ENCODE measurements at places on chromosomes 7 and 10.

GRCh38 chr7:91940171-91940570, 491 bp upstream of the AKAP9 start:
- peak; percentile 16 for DNase-seq

GRCh38 chr7:110119883-110120581, 970.9 kb upstream of the LRRN3 start:
- DNase-seq, result no peak

DNA sequence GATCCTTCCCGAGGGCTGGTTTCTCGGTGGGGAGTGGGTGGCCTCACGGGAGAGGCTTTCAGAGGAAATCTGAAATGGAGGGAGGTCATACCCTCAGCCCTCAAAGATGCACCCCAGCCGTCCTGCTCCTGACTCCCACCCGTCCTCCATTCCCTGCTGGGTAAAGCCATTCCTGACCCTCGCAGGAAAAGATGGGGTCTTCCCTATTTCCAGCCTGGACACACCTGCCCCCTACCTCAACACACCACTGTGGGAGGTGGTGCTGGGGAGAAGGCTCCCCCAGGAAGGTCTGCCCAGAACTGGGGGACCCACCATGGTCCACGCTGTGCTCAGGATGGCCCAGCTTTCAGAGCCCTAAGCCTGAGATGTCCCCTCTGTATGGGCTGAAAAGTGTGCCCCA, 86.9 kb downstream of the CHST15 start:
- no peak for DNase-seq

- no peak for DNase-seq
Measured at GRCh38 chr10:45660876-45661411, 11.6 kb downstream of the ZFAND4 start.

- DNase-seq, result no peak
Measured at GRCh38 chr10:74775099-74775498, 51.3 kb upstream of the KAT6B start.

DNA sequence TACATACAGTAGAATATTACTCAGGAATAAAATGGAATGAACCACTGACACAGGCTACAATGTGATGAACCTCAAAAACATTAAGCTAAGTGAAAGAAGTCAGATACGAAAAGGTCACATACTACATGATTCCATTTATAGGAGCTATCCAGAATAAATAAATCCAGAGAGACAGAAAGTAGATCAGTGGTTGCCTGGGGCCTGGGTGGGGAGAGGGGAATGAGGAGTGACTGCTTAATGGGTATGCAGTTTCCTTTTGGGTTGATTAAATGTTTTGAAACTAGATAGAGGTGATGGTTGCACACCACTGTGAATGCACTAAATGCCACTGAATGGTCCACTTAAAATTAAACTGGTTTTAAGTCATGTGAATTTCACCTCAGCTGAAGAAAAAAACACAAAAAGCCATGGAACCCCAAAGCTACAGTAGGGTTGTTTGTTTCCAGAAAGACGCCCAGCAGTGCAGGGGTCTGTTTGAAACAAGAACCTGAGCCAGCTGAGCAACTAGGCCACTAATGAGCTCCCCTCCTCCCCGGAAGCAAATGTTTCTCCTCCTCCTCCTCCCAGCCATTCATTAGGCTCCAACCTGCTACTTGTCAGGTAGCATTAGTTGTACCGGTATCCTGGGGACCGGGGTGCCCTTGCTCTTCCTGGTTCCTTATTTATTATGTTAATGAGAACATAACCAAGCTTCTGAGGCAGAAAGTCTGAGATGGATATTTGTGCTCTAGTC, 168.4 kb downstream of the EVX1 start:
- DNase-seq, result no peak

DNA sequence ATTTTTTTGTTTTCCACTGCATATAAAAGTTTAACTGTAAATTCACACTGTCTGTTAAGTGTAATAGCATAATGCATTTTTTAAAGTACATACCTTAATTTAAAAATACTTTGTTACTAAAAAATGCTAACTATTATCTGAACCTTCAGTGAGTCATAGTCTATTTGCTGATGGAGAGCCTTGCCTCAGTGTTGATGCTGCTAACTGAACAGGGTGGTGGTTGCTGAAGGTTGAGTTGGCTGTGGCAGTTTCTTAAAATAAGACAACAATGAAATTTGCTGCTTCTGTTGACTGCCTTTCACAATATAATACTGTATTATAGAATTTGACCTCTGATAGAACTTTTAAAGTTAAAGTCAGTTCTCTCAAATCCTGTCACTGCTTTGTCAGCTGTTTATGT, 72.3 kb upstream of the GATAD1 start:
- DNase-seq, result no peak

DNA sequence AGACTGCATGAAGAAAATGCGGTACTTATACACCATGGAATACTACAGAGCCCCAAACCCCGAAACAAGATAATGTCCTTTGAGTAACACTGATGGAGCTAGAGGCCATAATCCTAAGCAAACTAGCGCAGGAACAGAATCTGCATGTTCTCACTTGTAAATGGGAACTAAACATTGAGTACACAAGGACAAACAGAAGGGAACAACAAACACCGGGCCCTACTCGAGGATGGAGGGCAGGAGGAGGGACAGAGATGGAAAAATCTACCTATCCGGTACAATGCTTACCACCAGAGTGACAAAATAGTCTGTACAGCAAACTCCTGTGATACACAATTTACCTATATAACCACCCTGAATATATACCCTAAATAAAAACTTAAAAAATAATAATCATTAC, 507.9 kb downstream of the IPMK start:
- no peak for DNase-seq

GRCh38 chr7:91276909-91277308, 12.7 kb downstream of the FZD1 start:
- no peak for DNase-seq

- DNase-seq, result no peak
Measured at GRCh38 chr10:68158031-68158430, 48.7 kb downstream of the MYPN start.

- no peak for DNase-seq
Measured at GRCh38 chr7:157495594-157495993, 158.8 kb downstream of the DNAJB6 start.

DNA sequence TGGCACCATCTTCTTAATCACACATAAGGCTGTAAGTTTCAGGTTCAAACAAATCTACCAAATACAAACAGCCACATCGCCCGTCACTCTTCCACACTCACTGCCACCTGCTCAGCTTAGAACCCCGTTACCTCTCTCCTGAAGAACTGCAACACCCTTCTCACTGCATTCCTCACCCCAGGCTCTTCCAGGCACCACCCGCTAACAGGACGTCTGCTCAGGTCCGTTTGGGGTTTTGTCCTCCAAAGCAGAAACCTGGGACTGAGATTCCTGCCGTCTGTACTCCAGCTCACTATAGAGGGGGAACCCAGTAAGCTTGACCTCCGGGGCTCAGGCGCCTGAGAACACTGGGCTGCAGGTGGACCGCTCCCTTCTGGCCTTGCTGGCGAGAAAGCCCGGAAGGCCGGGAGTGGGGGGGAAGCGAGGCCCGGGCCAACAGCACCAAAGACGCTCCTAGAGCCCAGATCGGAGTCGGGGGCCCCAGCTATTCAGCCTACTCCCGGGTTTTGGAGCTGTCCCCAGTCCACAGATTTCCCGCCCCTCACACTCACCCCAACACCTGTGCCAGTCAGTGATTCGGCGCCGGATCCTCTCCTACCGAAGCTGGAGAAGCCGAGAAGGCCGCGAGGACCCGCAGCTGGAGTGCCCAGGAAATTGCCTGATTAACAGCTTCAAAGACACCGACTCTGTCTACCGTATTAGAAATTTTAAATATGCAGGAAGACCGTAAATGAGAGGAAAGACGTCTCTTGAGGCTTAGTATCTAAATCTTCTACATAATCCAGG, at the start of gene AP3M1:
AP3M1 (minus strand) TSS at position 625 of the 786 bp plus-strand sequence. CDS start 12,449 bp downstream, outside the sequence.
- DNase-seq, result no peak

GRCh38 chr10:44975431-44976331, 2.9 kb downstream of the DEPP1 start:
- DNase-seq, result no peak

- no peak for DNase-seq
Measured at GRCh38 chr7:157867685-157868305, 531.0 kb downstream of the DNAJB6 start.

GRCh38 chr10:29297678-29298077, 8.8 kb downstream of the LYZL1 start:
- no peak for DNase-seq

GRCh38 chr7:150986099-150986512, 4.7 kb upstream of the NOS3 start:
- peak; percentile 38 for DNase-seq

DNA sequence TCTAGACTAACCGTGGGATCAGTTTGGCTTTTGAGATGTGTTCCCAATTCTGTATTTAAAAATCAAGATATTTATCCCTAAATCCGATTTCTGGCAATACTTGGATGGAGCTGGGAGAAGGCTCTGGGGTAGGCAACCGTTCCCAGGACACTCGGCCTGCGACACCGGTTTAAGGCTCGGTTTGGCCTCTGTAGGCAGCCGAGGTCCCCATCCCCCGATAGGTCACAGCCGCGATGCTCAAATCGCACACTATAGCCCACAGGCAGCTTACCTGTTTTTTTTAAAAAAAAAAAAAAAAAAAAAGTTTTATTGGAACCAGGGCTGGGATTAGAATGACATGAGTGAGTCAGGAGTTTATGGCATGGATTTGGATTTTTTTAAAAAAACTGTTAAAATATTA, 729 bp upstream of the TAF3 start:
- no peak for DNase-seq

DNA sequence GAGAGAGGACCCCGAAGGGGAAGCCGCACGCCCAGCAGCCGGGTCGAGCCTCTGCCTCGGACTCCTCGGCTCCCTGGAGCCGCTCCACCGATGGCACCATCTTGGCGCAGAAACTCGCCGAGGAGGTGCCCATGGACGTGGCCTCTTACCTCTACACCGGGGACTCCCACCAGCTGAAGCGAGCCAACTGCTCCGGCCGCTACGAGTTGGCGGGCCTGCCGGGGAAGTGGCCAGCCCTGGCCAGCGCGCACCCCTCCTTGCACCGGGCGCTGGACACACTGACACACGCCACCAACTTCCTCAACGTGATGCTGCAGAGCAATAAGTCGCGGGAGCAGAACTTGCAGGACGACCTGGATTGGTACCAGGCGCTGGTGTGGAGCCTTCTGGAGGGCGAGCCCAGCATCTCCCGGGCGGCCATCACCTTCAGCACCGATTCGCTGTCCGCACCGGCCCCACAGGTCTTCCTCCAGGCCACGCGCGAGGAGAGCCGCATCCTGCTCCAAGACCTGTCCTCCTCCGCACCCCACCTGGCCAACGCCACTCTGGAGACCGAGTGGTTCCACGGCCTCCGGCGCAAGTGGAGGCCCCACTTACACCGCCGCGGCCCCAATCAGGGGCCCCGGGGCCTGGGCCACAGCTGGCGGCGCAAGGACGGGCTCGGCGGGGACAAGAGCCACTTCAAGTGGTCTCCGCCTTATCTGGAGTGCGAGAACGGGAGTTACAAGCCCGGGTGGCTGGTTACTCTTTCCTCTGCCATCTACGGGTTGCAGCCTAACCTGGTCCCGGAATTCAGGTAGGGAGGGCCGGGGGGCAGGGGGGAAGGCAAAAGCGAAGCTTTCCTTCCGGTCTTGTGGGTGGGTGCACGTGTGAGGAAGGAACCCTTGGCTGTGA, 973 bp downstream of the GPR158 start:
- DNase-seq, result no peak

DNA sequence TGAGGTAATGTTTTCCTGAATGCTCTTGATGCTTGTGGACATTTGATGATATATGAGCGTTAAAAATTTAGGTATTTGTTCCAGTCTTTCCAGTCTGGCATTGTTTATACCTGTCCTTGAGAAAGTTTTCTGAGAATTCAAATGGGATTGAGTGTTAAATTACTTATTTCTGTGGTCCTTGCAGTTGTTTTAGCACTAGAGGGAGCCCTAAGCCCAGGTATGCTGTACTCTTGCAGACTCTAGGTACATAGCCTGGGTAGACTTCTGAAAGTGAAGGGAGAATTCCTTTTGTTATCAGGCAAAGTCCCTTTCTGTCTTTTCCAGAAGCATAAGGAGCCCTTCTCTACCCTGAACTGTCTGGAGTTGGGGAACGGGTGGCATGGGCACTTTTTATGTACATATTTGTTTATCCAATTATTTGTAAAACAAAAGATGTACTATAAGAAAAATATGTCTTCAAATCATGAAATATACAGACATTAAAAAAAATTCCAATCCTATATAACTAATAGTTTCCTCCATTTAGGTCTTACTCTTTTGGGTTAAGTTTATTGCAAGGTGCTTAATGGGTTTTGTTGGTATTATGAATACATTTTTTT, 262.1 kb downstream of the ATRNL1 start:
- DNase-seq, result no peak
